ENCODE measurements at places on chromosomes 5 and 9. TPM values are rescaled to one million over a fixed set of nuclear protein-coding genes. Genes with fewer than 3 reads are reported as not detected.

DNA sequence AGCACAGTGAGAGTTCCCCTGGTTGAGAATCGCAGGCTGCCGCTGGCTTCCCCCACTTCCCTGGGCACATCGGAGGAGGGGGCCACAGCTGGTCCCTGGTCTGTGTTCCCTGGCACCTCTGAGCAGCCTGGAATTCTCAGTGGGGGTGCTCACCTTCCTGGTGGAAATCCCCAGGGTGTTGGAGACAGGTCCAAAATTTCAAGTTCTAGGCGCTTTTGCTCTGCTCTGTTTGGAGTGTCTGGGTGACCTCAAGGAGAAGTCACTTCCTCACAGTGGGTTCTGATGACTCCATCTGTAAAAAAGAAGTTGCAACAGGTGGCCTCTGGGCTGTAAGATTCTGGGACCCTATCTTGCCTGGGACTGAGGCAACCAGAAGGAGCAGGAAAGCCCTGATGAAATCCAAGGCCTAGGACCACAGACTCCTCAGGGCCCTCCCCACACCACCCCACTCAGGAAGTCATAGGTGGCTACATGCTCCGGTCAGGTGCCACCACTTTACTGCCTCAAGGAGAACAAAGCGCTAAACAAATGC, at the start of gene TRAF1:
Gene TRAF1, minus strand, starts transcription at position 400 of the 532 bp plus-strand sequence. CDS start 721 bp downstream, outside the sequence.
- DNase-seq, result no peak

DNA sequence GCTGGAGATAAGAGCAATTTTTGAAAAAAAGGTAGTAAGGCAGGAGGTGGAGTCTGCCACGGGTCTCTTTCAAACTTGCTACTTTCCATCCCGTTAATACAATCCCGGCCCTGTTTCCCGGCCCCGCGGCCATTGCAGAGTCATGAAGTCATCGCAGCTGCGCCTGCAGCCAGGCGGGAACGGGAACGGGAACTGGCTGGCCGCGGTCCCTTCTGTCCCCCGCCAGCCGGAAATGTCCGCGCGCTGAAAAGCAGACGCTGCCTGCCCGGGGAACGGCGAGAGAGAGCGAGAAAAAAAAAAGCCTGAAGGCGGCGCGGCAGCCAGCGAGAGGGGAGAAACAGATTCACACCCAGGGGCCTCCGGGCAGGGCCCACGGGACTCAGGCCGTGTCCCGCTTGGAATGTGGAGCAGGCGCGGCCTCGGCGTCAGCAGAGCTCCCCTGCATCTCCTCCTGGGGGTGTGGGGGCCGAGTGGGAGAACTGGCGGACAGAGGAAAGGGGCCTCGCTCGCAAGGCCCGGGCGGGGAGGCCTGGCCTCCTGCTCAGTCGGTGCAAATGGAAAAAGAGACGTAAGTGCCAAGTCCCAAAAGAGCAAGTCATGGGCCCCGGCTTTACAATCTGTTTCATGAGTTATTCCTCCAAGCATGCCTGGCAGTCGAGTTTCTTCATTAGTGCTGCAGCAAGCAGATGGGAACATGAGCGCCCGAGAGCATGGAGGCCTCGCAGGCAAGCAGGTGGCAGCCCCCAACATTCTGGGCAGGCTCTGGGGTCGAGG, 201.2 kb upstream of the GAS1 start:
- peak; percentile 83 for DNase-seq

The TUSC1 gene
- total RNA-seq, result 25.1 TPM

GRCh38 chr9:82488313-82489200, 500.0 kb downstream of the SPATA31D1 start:
- no peak for DNase-seq

- DNase-seq, result no peak
These were observed 104.8 kb downstream of the STARD4 start for GRCh38 chr5:111407562-111407961.

- no peak for DNase-seq
These were observed 1.2 kb upstream of the CKS2 start for GRCh38 chr9:89309608-89310474.

- no peak for DNase-seq
These were observed 47.1 kb downstream of the CAST start for GRCh38 chr5:96709152-96709821.

- DNase-seq, result no peak
These were observed 153.2 kb downstream of the FGF10 start for GRCh38 chr5:44236040-44236439.

The CEL gene
- total RNA-seq, result 0.62 TPM

The PCDHB8 gene
- under 0.01 TPM for total RNA-seq

GRCh38 chr9:95025213-95026147, 292.0 kb downstream of the FANCC start:
- DNase-seq, result peak; percentile 80

DNA sequence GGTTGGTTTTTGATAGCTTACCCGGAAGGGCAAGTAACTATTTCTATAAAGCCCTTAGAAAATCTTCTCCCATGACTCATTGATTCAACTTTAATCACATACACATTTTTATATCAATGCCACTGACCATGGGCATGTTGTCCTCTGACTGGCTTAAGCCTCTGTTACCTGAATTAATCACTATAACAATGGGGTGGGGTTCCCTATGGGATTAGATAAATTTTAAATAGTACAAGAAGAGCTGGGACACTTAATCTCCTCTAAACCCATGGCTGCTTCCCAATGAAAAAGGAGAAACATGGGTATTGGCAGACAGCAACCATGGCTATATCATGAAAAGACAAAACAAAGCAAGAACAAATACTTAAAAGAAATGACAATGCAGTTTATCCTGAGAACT, 636.2 kb downstream of the BRINP1 start:
- DNase-seq, result no peak

DNA sequence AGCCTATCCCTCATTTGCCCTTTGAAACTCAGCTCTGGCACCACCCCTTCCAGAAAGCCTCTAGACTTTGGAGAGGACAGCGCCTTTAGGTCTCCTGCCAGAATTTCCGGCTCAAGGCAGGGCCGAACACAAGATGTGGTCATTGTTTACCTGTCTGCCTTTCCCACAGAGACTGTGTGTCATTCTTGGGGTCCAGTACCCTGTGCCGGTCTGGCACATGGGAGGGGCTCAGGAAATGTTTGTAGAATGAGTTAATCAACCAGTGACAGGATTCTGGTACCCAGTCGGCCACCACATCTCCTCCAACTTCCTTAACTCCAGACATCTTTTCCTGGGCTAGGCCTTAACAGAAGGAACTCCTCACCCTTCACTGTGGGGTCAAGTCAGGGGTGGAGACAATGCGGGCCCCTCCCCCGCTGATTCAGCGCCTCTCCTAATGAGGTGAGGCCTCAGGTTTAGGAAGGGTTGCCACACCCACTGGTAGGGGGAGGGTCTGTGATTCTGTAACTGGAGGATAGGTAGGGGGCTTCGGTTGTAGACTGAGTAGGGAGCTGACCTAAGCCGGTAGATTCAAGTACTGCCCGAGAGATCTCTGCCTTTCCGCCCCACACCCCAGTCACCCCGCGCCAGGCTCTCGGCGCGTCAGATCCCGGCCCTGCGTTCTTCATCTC, 29.3 kb downstream of the PCDH1 start:
- peak; percentile 70 for DNase-seq

GRCh38 chr5:9124071-9124470, 421.8 kb downstream of the SEMA5A start:
- no peak for DNase-seq

The DUSP1 gene
- 2,046 TPM for total RNA-seq

The SPATA31C1 gene
- total RNA-seq, result not detected

The SHISAL2B gene
- not detected for total RNA-seq

The GPR21 gene
- 4.3 TPM for total RNA-seq

The WNT8A gene
- total RNA-seq, result not detected

DNA sequence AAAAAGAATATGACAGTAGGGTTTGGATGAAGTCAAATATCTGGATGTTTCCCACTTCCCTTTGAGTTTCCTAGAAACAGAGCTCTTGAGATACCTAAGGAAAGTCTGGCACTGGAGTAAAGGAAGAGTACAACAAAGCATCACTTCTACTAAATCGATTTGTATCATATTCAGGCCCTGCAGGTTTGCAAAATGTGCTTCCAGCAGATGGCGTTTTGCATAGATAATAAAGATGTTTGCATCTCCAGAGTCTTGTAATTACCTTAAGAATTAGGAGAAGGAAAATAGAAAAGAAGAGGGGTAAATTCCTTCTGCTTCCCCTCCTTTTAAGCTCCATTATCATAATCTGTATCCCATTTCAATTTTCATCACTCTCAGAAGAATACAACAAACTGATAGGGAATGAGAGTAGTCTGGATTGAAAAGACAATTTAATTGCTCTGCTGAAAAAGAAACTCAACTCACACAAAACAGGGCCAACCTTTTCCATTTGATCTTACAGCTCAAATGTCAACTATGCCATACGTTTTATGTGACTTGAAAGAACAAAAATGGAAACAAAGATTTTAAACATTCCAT, 380.4 kb downstream of the PTPRD start:
- DNase-seq, result no peak

The PGGT1B gene
- 35.5 TPM for total RNA-seq

DNA sequence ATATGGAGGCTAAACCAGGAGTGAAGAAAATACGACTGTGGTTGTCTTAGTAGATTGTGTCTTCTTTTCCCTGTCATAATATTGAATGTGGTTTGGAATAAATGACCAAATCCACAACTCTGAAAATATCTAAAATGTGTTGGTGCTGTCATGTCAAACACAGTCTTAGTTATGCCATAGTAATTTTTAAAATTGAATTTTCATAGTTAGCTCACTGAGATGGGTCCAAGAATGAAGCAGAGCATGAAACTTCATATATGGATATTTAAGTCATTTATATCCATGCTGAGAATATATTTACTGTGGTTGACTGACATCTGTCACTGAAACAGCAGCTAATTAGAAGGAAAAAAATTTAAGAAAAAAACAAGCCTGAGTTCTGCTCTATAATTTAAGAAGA, 260.4 kb upstream of the ATP10B start:
- DNase-seq, result no peak

GRCh38 chr9:38761999-38762398, 42.1 kb upstream of the FAM240B start:
- DNase-seq, result no peak

- no peak for DNase-seq
These were observed 27.2 kb downstream of the HSPA4 start for GRCh38 chr5:133079048-133079447.

DNA sequence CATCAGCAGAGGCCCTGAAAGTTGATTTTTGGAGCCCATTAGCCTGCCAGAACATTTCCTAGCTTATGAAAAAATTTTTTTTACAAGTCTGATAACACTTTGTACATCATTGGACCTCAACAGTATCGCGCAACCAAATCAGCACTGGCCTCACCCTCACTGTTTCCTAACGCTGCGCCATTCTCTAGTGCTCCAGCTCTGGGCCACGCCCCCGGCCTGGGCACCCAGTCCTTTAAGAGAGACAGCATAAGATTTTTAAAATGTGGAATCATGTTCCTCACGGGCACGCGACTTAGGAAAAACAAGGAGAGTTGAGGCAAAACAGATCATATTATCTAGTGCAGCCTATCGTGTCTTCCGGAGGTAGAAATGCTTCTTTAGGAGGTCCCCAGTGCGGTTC, 114.5 kb downstream of the BOD1 start:
- no peak for DNase-seq
